ENCODE measurements at places on chromosomes 2 and 18.

- DNase-seq, result no peak
Measured at GRCh38 chr2:149028377-149028776, 10.1 kb upstream of the LYPD6B start.

DNA sequence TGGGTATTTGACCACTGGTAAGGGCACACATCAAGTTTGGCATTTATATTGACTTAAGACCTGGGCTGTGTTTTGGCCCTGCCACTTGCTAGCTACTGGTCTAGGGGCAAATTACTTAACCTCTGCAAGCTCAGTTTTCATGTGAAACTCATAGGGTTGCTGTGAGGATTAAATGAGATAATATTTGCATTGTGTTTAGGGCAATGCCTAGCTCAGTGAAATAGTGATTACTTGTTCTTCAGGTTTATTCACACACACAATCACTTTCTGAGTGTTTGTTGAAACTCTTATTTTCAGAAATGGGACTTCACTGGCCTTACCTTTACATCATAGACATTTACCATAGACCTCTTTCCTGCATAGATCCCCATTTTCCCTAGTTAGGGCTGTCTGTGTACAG lies 12.3 kb downstream of the CERS6 start:
- no peak for DNase-seq

GRCh38 chr2:26161926-26162325 lies 11.0 kb upstream of the GAREM2 start:
- no peak for DNase-seq

- no peak for DNase-seq
Measured at GRCh38 chr18:57333940-57334339, 18.4 kb upstream of the ST8SIA3 start.

DNA sequence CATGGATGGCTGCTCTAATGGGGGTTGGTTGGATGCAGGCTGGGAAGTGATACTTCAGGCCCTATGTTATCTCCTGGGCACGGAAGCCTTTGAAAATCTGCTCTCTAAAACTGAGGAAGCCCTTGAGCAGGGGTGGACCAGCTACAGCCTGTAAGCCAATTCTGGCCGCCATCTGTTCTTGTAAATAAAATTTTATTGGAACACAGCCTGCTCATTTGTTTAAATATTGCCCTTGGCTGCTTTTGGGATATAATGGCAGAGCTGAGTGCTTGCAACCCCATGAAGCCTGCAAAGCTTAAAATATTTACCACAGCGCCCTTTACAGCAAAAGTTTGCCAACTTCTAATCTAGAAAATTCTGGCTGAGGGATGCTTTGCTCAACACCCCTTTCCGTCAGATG lies 11.9 kb upstream of the IGFBP2 start:
- no peak for DNase-seq

GRCh38 chr18:3186678-3187658 lies 32.8 kb downstream of the MYOM1 start:
- DNase-seq, result no peak

- no peak for DNase-seq
Measured at GRCh38 chr2:209579230-209579749, 155.4 kb downstream of the MAP2 start.

GRCh38 chr2:203796248-203797010 lies 71.1 kb upstream of the CTLA4 start:
- DNase-seq, result no peak

DNA sequence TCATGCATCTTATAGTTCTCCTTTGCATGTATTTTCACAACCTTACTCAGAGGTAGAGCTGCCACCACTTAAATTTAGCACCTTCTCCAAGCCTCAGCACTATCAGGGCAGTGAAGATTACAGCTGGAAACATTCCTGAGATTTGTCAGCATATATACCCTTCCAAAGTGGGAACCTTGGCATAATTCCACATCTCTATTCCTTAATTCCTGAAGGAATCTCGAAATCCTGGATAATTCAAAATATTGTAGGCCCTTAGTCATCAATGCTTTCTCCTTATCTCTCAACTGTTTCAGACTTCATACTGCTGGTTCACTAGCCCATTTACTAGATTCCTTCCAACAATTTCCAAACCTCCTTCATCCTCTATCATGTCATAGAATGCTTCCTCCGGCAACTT lies 87.4 kb downstream of the ITSN2 start:
- DNase-seq, result no peak

DNA sequence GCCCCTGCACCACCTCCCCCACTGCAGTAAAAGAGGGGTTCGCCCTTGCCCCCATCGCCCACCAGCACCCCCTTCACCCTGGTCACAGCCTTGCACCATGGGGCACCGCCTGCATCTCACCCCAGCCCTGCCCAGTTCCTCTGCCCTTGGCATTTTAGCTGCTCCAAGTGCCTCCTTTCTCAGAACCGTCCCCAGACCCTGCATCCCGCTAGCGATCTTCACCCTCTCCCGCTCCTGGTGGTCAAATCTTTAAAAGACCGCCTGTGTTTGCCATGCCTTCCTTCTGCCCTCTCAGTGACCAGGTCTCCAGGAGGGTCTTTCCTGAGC lies 114.7 kb upstream of the OTOS start:
- no peak for DNase-seq

GRCh38 chr2:11996618-11997017 lies 250.2 kb downstream of the LPIN1 start:
- DNase-seq, result no peak

GRCh38 chr18:52219102-52219501 lies 120.9 kb upstream of the DCC start:
- no peak for DNase-seq

DNA sequence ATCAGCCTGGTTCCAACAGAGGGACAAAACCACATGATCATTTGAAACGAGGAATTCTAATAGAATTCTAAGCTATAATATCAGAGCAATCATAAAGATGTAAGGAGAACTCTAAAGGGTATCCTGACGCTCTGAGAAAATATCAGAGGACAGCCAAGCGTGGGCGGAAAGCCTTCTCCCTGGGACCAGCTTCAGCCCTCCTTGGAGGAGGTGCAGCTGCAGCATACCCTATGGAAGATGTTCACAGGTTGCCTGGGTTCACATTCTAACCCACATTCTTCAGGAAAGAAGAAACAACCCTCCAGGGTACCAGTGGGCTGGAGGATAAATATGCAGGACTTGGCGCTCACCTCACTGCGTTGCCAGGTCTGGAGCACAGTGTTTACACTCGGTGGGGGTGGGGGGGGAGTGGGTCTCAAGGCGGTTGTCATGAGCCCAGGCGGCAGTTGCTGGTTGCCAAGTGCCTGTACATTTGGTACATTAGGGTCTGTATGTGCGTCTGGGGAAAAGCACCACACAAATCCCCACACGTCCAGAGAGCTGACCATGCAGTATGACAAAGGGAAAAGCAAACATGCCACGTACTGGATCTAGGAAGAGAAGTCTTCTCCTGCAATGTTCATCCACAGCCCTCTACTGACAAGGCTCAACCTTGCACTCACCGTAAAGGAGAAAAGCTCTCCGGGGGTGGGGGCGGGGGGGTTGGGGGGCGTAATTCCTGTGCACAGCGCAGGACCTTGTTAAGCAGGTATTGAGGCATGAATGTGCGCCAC lies 80.5 kb downstream of the CDH19 start:
- no peak for DNase-seq

DNA sequence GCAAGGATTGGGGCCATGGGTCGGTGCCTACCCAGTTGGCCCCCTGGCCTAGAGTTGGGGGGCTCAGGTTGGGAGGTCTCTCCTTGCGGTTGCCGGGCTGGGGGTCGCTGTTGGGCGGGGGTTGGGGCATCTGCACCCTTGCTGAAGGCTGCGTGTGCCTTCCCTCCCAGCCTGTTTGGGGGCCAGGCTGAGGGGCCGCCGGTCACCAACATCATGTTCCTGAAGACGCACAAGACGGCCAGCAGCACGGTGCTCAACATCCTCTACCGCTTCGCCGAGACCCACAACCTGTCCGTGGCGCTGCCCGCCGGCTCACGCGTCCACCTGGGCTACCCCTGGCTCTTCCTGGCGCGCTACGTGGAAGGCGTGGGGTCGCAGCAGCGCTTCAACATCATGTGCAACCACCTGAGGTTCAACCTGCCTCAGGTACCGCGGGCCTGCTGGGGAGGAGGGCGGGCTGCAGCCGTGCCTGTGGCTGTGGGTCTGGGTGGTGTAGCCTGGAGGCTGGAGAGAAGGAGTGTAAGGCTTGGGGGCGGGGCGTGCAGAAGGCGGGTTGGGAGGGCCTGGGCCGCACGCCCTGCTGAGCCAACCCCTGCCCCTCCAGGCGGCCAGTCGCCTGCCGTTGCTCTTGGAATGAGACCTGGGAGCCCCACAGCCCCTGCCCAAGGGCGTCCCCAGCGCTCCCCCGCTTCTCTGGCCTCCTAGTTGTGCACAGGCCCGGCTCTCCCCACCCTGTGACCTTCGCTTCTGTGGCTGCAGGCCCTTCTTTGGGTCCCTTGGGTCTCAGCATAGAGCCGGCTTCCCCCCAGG lies 7.2 kb upstream of the NEU4 start:
- DNase-seq, result peak; percentile 7

DNA sequence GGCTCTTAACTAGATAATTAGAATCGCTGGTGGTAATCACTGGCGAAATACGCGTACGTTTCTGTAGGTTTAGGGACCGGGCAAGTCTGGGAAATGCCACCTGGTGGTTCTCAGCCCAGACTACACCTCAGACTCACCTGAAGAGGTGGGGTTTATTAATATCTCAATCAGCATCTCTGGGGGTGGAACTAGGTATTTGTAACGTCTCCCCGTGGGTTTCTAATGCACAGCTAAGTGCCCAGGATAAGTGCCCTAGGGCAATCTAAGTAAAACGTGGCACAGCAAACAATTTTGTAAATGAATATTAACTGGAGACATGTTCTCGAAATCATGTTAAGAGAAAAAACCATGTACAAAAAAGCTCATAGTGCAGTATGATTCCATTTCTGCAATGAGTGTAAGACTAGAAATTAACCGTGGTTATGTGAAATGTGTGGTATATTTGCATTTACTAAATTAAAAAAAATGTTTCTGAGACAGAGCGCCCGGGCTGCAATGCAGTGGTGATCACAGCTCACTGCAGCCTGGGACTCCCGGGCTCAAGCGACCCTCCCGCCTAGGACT lies 760 bp upstream of the CNOT11 start:
- DNase-seq, result no peak

DNA sequence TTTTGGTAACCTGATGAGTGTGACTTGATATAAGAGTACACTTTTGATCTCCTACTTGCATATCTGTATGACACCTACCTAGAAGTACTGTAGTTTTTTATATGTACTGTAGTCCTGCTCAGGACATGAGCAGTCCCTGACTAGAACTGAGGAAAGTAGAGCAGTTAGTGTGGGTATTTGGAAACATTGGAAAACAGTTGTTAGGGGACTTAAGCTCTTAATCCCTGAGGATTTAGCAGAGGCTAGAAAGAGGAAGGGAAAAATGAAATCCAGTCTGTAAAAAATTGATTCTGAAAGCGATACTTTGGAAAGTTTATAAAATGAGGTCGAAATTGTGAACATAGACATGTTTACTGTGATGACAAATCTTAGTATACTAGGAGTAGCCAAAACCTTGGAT lies 125.6 kb downstream of the NCOA1 start:
- no peak for DNase-seq

- DNase-seq, result no peak
Measured at GRCh38 chr18:40160361-40160760, 1794.7 kb upstream of the PIK3C3 start.

GRCh38 chr2:26471289-26471688 lies 6.6 kb downstream of the OTOF start:
- no peak for DNase-seq

DNA sequence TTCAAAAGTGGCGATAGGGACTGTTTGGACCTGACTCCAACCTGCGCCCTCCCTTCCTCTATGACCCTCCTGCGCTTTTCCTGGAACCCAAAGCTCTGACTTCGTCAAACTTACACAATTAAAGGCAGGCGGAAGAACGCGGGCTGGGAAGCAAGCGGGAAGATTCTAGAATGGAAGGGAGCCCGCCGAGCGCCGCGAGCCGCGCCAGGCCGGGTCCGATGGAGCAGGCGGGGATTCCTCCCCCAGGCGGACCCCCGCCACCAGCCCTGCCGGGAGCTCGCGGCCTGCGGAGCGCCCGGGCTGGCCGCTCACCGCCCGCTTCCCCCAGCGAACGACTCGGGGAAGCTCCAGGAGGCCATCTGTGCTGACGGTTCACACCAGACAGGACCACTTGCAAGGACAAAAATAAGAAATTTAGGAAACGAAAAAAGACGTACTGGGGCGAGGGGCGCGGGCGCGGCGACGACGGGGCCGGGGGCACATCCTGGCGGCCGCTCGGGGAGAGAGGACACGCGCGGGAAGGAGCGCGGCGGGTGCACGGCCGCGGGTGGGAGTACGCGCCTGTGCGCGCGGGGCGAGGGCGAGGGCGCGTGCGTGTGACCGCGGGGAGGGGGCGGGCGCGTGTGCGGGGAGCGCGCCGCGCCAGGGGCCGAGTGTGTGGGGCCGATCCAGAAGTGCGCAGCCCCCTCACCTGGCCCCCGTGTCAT lies 1.1 kb upstream of the SALL3 start:
- DNase-seq, result peak; percentile 60

- no peak for DNase-seq
Measured at GRCh38 chr2:233938676-233939370, 21.6 kb downstream of the TRPM8 start.

- no peak for DNase-seq
Measured at GRCh38 chr18:58481321-58482180, 147.3 kb downstream of the ALPK2 start.

GRCh38 chr18:56481751-56482150 lies 156.6 kb downstream of the TXNL1 start:
- no peak for DNase-seq

- no peak for DNase-seq
Measured at GRCh38 chr2:237254911-237255578, 158.9 kb downstream of the COL6A3 start.

Data from frontal cortex (tissue), 4 donors.